Thoracic aorta endothelial cell (primary cell): ENCODE measurements at places on chromosomes 11 and 22. TPM values are rescaled to one million over a fixed set of nuclear protein-coding genes. Genes with fewer than 3 reads are reported as not detected.

Gene SLC22A9
- not detected in 2 replicates for total RNA-seq

Gene OR52N4
- not detected in 2 replicates for total RNA-seq

Gene SAA4
- total RNA-seq, result not detected in 2 replicates

Gene TRIM51
- total RNA-seq, result not detected in 2 replicates

Gene FAR1
- total RNA-seq, result 146 and 161 TPM in 2 replicates

Gene B3GAT3
- 11.8 and 12.3 TPM in 2 replicates for total RNA-seq

Gene AGBL2
- total RNA-seq, result 0.07 TPM in 1 of 2 replicates, not detected in the other

Gene MMP12
- not detected in 2 replicates for total RNA-seq

Gene LDHAL6A
- not detected in 2 replicates for total RNA-seq

Gene SCGB1C1
- not detected in 2 replicates for total RNA-seq
